ENCODE measurements at places on chromosomes 6 and 20. TPM values are rescaled to one million over a fixed set of nuclear protein-coding genes. Genes with fewer than 3 reads are reported as not detected.

DNA sequence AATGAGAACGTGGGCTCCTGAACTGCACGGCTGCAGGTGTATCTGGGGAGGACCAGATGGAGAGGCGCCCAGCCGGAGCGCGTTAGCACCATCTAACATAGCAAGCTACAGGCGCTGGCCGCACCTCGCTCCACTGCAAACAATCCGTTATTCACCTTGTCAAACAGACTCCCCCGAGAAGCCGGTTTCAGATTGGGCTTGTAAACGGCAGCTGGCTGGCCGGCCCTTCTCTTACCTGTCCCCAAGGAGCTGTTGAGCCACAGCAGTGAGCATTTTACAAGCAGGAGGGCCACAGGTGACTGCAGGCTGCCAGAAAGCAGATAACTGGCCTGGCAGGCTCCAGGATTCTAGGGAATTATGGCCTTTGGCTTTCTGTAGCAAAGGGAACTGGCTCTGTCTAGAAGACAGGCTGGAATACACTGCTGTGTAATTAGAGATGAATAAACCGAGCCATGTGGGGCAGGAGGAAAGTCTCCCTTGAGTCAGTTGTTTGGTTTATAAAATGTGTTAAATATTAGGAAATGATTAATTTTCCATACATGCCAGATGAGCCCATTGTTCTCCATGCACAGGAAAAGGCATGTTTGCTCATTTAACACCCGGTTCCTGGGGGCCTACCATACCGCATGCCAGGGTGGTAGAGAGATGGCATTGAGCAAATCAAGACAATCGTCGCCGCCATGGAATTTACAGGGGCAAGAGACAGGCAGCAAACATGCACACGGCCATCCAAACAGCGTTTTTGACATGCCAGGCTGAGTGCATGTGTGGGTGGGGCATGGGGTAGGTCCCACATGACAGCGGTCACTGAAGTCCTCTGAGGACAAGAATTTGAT lies 159.3 kb downstream of the NFATC2 start:
- DNase-seq, result no peak
- H3K4me1 ChIP-seq, result peaks cover 42% of the 10 kb centered on the region
- peaks cover 23% of the 10 kb centered on the region for H3K36me3 ChIP-seq
- no peak overlapping the region for H3K4me3 ChIP-seq
- H3K27ac ChIP-seq, result no peak overlapping the region

Gene FAM184A
- total RNA-seq, result 13.8 TPM

DNA sequence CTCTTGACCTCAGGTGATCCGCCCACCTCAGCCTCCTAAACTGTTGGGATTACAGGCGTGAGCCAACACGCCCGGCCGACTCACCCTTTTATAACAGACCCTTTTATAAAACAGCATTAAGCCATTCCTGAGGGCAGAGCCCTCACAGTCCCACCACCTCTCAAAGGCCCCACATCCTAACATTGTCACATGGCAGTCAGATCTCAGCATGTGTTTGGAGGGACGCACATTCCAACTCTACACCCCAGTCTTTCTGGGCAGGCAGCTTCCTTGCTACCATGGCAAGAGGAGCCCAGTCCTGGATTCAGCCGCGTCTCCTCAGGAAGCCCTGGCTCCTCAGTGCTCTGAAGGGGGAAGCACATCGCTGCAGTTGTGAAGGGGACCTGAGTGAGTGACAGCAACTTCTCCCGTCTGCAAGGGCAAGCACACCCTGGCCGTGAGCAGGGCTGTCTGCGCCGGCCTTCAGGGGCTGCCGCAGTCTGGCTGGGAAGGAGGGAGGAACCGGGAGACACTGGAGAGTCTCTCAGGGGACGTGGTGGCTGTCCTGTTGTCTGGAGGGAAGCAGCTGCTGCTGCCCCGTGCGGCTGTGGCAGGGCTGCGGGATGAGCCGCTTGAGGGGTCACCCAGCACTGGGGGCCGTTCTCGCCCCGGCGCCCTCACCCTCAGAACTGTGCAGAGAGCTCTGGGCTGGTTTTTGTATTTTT lies 15.9 kb downstream of the OSBPL2 start:
- DNase-seq, result no peak
- peaks cover 4% of the 10 kb centered on the region for H3K36me3 ChIP-seq
- H3K27ac ChIP-seq, result no peak overlapping the region
- no peaks in the 10 kb centered on the region for H3K27me3 ChIP-seq
- H3K4me1 ChIP-seq, result peaks cover 12% of the 10 kb centered on the region

Gene AK9
- 5.2 TPM for total RNA-seq

Gene EFCAB8
- total RNA-seq, result 0.40 TPM

Gene DCBLD1
- total RNA-seq, result 1.6 TPM
